SW 1271 (cell line): ENCODE measurements at places on chromosomes 16 and 17.

DNA sequence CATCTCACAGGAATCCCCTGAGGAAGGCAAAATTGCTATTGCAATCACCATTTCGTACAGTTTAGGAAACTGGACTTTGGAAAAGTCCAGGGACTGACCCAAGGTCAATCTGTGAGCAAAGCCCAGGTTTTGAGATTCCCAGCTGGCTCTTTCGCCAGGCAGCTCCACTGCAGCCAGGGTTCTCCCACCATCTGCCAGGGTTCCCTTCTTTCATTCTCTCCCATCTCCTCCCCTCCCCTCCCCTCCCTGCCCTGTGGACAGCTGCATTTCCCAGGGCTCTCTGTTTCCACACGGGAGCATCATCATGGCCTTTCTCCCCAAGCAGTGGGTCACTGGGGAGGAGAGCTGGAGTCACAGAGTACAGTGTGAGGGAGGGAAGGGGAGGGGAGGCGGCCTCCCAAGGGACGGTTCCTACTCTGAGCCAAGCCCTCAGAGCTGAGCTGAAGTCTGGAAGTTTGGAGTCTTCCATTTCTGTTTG, 11.9 kb upstream of the GSDMA start:
- no peak for DNase-seq

DNA sequence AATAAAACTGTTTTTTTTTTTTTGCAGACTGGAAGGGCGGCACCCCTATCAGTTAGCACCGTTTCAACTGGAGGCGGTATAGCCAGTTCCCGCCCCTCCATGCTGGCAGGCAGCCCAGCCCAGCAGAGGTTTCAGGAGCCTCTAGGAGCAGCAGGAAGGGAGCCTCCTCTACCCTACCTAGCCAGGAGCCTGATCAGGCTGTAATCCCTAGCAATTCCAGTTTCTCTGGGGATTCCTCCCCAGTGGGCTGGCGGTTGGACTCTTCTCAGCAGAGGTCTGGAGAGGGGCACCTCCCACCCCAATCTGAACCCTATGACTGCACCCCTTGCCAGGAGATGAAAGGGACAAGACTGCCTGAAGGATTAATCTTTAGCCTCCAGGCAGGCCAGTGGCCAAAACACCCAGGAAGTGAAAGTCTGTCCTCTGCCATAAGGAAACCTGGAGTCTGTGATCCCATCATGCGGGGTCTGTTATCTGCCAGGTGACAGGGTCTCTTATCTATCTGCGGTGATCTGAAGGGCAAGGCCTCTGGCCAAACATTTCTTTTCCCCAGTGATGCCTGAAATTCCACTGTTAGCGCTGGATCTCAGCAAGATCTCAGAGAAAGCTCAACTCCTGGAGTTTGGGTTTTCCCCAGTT, 4.9 kb upstream of the CDH1 start:
- DNase-seq, result no peak

GRCh38 chr17:48492401-48493298, 38.2 kb downstream of the HOXB1 start:
- DNase-seq, result no peak

GRCh38 chr17:78241277-78242023, 10.0 kb downstream of the TMEM235 start:
- peak; percentile 52 for DNase-seq

DNA sequence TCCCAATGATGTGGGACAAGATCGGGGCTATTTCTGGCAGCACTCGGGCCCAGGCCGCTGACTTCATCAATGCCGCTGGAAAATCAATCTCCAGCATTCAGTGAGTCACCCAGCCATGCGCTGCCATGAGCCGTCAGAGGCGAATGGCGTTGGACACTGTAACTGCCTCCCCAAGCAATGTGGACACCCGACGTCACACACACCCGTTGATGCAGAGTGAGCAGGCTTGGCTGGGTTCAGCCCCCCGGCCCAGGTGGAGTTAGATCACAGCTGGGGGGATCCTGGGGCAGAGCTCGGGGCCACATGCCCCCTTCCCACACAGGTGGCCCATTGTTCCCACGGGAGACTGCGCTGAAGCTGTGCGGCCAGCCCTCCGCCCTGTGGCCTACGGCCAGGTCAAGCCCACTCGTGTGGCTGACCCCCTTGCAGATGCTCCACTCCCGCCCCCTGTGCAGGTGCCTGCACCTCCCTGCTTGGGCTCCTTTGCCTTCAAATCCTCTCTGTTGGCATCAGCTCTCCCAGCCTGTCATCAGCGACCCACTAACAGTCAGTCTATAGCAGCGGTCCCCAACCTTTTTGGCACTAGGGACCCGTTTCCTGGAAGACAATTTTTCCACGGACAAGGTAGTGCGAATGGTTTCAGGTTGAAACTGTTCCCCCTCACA, 89.9 kb downstream of the TBC1D16 start:
- no peak for DNase-seq

GRCh38 chr16:10566613-10567012, 13.8 kb downstream of the EMP2 start:
- DNase-seq, result no peak
